ENCODE measurements at places on chromosomes 11 and 22.

GRCh38 chr22:24149198-24149590 is 32.1 kb upstream of the SUSD2 start:
- no peak for DNase-seq

DNA sequence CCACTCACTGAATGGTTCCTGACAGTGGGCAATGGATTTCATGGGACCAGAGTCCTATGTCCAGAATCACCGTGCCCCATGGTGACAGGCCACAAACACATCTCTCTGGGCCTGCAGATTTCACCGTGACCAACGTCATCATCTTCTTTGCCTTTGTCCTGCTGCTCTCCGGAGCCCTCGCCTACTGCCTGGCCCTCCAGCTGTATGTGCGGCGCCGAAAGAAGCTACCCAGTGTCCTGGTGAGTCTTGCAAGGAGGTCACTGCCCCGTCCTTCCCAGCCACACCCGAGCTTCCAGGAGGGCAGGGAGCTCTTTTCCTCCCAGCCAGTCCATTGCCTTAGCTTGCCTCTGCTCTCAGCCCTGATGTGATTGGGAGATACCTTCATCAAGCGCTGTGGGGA is 9.3 kb downstream of the IL10RA start:
- DNase-seq = no peak

DNA sequence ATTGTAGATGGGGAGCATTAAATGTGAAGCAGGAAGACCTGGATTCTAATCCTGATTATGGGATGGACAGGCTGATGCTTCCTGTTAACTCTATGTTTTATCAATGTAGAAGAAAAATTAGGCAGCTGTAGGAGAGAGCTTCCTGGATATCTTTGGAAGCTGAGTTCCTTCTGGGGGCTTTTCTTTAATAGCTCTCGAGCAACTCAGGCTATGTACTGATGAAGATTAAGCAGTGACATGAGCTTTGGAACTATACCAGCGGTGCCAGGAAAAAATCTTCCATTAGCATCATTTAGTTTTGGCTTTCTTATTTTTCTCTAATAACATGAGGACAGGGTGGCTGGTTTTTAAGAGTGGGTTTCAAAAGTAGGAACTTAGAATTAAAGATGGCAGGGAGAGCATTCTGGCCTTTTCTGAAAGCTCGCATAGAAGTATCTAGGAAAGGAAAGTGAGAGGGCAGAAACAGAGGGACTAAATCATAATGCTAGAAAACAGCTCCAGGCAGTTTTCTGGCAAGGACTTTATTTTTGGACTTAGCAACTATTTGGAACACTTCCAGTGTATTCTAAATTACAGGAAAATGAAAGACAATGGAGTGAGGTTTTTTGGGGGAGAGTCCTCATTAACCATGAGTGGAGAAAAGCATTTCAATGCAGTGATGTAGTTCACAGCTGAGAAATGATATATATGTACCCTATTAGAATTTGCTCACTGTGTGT is 69.2 kb upstream of the RRM1 start:
- DNase-seq = no peak

DNA sequence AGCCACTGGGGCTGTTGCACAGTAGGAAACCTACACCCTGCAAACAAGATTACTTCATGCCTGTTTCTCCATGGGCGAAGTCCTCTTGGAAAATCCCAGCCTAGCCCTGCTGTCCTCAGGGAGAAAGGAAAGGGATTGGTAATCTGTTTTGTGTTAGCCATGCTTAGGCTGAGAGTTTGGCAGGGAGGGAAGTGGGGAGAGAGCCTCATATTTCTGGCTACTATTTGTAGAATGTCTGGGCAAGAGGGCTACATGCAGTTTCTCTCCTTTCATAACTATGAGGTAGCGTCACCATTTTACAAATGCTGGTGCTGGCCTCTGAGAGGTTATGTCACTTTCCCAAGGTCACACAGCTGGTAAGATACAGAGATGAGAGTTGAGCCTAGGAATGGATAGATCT is 737 bp upstream of the MFRP start:
- no peak for DNase-seq

DNA sequence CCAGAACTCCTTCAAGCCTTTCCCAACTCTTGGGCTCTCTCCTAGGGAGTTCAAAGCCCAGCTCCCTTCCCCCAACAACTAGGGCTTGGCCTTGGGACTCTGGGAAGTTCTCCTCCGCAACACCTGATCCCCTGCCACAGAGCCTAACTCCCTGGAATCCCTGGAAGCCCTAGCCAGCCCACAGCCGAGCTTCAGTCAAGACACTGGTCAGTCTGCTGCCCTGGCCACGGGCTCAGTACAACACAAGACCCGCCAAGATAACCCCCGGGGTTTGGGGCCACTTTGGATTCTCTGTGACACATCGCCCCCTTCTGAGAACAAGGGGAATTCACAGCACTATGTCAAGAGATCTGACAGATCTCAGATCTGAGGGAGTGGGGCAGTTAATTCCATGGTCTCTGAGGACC is 58.3 kb downstream of the SLC22A12 start:
- peak; percentile 62 for DNase-seq

Data from OCI-LY7 (cell line).